ENCODE measurements at places on chromosomes 12 and 14. TPM values are rescaled to one million over a fixed set of nuclear protein-coding genes. Genes with fewer than 3 reads are reported as not detected.

DNA sequence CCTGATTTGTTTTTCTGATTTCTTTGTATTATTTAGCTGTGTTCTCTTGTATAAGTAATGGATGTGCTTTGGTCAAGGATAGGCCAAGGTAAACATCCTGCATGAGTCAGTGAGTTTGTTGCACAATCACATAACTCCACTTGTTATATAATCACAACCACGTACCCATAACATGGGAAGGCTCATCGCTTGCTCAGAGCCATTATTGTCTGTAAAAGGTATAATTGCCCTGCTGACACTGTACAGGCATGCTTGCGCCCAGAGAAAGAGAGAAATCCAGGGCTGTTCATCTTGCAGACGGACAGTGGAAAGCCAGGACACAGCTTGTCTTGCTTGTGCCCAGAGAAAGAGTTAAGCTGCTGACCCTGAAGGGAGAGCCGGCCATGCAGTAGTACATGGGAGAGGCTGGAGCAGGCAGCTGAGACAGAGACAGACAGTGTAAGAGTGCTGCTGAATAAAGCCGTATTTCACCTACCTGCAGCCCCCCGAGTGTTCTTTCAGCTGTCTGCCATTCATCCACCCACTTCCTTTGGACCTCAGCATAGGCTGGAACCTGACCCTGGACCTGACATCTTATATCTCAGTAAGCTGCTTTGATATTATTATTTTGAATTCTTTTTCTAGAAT lies 174.7 kb upstream of the DAAM1 start:
- DNase-seq, result no peak

GRCh38 chr14:28083389-28083788 lies 683.2 kb upstream of the FOXG1 start:
- no peak for DNase-seq

DNA sequence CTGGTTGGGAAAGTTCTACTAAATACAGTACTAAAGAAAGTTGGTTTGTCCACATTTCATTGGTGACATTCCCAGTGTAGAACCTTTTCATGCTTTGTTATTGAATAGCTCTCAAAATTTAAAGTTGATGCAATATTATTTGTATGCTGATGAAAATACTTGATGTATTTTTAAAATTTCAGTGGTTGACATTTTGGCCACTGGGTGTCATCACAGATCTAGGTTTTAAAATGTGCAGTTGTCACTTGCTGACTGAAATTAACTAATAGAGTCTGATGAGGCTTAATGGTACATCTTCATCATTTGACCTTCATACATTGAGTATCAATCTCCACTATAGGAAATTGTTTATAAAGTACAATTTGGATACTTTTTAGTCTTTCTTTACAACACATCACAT lies 37.1 kb downstream of the CMAS start:
- no peak for DNase-seq

DNA sequence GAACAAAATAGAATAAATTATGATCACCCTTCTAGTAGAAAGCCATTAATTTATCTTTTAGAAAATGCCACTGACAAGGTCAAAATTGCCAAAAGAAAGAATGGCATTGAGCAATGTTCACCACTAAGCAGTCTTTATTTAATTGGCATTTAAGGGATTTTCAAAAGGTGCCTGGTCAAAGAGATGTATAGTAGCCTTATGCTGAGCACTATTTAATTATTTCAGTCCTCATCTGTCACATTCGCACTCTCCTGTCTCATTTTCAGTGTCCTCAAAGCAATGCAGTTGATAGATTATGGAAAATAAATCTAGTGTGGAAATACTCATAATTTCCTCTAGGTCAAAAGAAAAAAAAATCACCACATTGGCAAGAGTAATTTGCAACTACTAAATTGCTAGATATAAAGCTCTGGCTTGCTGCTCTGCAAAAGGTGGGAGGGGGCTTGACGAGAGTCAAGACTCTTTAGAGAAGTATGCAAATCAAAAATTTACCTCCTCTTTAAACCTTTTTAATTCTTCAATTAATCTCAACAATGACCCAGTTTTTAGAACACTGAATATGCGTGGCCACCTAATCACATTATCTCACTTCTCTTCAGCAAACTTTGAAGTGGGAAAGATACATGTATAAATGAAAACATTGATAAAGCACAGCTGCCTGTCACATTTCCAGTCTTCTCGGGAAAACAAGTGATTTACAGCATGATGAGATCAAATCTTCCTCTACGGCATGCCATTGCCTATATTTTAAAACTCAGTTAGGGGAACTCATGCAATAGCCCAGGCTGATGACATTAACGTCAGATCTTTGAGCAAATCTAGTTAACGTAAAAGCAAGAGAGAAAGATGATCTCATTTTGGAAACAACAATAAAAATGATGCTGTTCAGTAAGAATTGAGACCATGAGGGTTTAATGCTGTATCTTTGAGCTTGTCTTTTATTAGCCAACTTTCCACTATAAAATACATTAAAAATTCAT lies 373.1 kb upstream of the DCN start:
- no peak for DNase-seq

GRCh38 chr12:52168019-52168717 lies 23.6 kb downstream of the KRT80 start:
- DNase-seq, result peak; percentile 36

DNA sequence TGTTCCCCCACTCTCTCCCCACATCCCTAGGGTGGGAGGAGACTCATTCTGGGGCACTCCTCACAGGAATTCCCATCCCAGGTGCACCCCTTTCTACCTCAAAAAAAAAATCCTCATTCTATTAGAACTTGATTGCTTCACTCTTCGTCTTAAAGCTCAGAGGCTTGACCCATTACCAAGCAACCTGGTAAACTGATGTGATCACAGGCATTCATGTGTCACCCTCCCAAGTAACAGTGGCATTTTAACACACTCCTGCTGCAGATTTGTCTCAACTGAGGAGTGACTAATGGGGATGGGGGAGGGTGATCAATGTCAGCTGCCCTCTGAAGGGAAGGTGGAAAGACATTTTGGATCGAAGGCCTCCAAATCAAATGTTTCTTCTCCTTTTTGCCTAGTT lies 78.1 kb upstream of the PTHLH start:
- no peak for DNase-seq

DNA sequence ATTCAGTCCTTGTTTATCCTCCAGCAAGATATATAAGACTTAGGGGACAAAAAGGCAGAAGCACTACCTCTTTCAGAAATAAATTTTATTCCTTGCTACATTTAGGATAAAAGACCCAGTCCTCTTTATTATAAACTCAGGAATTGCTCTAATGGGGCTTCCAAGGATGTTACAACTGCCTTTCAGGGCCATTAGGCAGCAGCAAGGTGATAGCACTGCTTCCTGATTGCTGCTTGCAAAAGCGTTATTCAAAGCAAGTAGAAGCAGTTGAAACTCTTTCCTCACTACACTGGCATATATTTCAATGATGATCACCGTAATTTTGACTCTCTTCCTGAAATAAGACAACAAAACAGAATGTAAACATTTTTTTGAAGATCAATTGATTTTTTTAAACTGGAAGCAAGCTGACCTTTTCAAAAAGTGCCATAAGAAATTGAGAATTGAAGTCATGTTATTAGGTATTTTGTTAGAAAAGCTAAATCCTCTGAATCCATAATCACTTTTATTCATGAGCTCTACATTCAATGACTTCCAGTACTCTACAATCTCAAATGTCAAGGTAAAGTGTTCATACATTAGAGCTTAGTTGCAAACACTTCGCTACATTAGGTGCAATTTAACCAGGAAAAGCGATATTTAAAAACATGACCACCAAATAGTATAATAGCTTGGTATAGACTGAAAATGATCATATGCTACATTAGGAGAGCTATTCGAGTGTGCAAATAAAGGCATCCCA lies 233.4 kb upstream of the SYT10 start:
- DNase-seq, result no peak

RASSF9 gene
- not detected for total RNA-seq

KLRC1 gene
- 2.6 TPM for total RNA-seq

All from transverse colon (tissue), 4 donors.